ENCODE measurements at places on chromosomes 16 and 17. TPM values are rescaled to one million over a fixed set of nuclear protein-coding genes. Genes with fewer than 3 reads are reported as not detected.

DNA sequence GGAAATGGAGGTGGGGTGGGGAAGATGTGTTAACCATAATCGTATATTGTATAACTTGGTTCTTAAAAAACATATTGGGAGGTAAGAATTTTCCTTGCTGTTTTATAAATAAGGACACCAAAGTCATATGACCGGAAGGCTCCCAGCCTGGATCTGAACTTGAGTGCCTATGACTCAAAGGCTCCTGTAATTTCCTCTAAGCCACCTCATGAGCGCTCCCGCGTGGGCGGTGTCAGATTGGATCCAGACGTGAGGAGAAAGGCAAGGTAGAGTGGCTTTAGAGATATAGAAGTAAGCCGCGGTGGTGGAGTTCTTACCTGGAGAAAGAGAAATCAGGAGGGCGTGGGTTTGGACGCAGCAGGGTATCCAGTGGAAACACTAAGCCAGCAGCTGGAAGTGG is 196.2 kb upstream of the NLRP1 start:
- no peak for DNase-seq

DHRS11 gene
- 2.6 TPM for total RNA-seq

APOBR gene
- 6.3 TPM for total RNA-seq

- DNase-seq: peak; percentile 10
Measured at GRCh38 chr16:58197314-58198012, 443 bp downstream of the CSNK2A2 start.

DNA sequence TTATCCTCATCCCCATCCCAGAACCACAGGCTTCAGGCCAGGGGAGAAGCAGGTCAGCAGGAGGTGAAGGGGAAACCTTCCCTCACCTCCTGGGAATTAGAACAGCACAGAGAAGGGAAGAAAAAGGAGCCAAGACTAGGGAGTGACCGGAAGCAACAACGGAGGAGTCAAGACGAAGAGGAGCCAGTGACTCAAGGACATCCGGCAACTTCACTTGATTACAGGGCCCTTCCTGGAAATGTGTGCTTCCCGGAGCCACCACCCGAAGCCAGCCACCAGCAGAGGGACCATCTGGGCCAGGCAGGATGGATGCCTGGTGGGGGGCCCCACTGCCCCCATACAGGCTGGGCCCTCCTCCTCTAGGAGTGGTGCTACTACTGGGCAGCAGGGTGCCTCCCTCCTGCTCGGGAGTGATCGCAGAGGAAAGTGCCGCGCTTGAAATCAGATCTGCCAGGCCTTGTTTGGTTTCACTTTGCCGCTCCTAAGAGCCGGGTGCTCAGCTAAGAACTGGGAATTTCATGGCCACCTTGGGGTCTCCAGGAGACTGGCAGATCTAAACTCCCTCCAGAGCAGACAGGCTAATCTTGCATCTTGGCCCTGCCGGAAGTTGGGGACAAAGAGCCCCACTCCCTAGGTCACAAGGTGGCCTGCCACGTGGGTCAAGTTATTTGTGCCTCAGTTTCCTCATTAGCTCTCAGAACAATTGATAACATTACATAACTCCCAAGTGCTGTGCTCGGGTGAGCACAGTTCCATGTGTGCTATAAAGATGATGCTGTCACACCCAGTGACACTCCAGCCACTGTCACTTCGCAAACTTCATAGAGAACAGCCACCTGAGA is 6.6 kb downstream of the CDC42EP4 start:
- DNase-seq: no peak

TUBB3 gene
- total RNA-seq: 0.86 TPM

DNA sequence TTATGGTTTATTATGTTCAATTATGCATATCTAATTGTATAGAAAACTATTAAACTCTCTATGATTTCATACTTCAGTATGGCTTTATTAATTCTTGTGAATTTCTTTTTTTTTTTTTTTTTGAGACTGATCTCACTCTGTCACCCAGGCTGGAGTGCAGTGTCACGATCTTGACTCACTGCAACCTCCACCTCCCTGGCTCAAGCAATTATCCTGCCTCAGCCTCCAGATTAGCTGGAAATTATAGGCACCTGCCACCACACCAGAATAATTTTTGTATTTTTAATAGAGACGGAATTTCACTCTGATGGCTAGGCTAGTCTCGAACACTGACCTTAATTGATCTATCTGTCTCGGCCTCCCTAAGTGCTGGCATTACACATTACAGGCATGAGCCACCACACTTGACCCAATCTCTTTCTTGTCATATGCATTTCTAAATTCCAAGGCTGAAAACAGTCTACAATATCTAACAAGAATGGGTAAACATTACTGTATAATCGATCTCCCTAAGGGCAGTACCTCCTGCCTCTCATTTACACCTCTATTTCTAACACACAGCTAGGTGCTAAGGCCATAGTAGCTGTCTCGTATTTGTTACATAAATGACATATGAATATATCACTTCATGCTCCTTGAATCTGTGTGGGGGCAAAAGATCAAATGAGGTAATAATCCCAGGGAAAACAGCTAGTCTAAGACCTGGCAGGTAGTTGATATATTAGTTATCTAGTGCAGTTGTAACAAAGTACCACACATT is 258.2 kb upstream of the CDH8 start:
- no peak for DNase-seq

- DNase-seq: no peak
Measured at GRCh38 chr16:77190190-77190477, 856 bp upstream of the MON1B start.

KCNH6 gene
- not detected for total RNA-seq

Measured in CD8-positive, alpha-beta T cell (primary cell).